ENCODE measurements at places on chromosomes 1 and 21.

DNA sequence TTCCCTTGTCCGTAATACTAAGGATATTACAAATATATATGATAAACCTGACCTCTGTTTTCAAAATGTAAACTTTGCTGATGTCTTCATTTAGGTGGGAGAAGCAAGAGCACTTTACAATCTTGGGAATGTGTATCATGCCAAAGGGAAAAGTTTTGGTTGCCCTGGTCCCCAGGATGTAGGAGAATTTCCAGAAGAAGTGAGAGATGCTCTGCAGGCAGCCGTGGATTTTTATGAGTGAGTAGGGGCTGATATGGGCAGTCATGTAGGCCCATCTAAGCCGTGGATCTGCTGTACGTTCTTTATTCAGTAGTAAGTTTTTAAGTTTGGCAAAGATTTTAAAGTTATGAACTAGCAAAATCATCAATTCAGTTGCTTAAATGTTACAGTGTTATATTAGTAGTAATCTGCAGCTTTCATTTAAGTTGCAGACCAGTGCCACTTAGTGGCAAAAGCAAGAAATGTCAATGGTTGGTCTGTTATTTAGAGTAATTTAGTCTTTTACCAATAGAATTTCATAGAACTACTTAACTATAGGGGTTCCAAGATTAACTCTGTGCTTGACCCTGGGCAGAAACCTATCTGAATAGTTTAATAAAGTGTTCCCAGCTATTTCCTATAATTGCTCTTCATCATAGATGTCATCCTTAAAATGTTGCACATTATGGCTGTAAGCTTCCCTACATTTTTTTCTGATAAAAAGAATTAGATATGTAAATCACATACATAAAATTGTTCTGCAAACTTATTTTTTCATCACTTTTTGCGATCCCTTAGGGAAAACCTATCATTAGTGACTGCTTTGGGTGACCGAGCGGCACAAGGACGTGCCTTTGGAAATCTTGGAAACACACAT is 21.3 kb downstream of the GPSM2 start:
- DNase-seq = peak; percentile 79

GRCh38 chr1:205204552-205204951 is 7.0 kb downstream of the DSTYK start:
- peak; percentile 54 for DNase-seq

DNA sequence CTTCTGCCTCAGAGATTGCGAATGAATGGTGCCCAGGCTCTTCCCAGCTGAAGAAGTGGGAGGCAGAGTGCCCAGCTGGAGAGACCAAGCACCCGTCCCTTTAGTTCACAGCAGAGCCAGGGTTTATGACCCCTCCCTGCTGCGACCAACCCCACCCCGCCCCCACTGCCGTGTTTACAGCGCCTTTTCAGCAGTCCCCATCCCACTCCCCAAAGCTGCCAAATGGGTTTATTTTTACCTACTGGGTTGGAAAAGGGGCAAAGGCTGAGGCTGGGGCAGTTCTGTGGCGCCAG is 23.6 kb downstream of the DYRK3 start:
- no peak for DNase-seq

- no peak for DNase-seq
Measured at GRCh38 chr1:7047866-7048265, 262.6 kb downstream of the CAMTA1 start.

DNA sequence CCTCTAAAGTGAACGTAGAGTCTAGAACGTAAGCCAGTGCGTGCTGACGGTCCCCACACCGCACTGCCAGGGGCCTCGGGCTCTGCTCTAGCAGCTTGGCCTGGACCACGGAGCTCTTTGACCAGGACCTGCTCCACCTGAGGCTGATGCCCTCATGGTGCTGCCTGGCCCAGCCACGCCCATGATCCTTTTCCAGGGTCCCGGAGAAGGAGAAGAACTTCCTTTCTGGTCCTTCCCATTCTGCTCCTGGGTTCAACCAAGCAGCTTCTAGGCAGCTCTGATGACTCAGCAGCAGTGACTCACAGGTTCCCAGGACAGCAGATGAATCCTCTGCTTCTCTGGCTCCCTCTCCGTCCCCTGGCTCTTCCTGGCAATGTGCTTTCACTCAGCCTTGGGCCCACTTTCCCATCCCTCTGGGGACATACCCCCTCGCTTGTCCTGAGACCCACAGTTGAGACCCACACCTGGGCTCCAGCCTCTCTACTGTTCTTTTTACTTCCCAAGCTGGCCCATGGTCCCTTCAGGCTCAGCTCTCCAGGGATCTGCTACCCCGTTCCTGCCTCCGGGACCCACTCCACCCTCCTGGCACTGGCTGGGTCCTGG is 246.3 kb upstream of the RAB4A start:
- DNase-seq = peak; percentile 90

DNA sequence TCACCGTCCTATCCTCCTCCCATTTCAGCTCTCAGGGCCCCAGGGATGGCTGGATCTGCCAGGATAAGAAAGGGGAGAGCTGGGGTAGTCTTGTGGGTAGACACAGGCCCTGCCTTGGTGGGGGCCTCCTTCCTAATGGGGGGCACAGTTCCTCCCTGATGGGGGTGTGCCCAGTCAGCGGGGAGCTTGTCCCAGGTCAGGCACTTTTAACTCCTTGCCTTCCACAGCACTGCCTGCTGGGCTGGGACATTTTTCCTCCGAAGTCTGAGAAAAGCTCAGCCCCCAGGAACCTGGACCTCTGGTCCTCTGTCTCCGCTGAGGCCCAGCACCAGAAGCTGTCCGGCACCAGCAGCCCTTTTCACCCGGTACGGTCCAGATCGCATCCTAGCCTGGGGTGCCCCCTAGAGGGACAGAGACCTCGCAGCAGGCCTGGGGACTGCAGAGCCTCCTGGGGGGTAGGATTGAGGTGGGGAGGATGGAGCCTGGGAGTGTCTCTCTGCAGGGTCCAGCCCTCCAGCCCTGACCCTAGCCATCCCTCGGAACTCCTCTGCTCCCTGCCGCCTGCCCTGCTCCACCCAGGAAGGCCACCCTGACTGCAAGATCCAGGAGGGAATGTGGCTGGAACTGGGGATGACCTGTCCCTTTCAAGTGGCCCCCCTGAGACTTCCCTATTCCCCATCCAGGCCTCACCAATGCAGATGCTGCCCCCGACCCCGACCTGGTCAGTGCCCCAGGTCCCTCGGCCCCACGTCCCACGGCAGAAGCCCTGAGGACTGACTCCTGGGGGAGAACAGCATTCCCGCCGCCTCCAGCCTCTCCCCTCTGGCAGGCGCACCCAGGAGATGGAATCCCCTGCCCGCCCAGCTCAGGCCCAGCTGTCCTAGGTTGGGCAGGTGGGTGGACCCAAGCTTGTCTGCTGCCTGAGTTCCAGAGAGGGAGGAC is 12.0 kb downstream of the MIIP start:
- DNase-seq = peak; percentile 23

DNA sequence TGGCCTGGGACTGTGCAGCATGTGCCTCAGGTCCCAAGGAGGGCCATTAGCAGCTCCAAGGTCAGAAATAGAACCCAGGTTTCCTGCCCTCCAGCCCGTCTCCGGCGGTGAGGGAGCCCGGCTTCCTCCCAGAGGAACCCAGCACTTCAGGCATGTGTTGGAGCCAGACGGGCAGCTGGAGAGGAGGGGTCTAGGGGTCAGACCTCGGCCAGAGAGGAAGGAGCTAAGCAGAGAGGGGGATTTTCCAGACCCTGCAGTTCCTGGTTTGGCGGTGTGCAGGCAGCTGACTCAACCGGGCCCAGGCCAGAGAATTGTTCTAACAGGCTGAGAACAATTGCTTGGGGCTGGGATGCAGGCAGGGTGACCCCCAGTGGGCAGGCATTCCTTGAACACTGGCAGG is 37.1 kb downstream of the HSPG2 start:
- DNase-seq = no peak

DNA sequence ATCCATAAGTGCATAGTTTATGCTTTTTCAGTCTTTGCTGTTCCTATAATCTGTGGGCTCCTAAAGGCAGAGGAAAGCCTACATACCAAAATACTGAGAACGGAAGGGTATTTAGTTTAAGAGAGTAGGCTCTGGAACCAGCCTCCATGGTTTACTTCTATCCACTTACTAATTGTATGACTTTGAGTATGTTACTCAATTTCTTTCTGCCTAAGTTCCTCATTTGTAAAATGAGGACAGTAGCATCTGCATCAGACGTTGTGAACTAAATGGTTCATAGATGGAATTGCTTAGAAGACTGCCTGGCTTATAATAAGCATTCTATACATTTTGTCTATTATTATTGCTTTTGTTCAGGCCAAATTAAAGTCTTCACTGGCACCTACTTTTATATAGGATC is 111.0 kb downstream of the NTNG1 start:
- no peak for DNase-seq

DNA sequence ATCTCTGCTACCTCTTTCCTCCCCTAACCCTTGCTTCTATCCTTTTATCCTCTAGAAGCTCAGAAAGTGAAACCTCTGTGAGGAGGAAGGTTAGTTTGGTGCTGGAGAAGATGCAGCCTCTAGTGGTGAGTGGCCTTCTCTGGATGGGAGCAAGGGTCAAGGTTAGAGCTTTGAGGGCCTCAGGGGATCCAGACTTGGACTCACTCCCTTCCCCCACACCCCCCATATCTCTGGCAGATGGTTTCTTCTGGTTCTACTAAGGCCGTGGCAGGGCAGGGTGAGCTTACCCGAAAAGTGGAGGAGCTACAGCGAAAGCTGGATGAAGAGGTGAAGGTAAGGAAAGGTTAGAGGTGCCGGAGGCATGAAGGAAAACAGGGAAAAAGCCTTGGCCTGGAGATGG is 9.2 kb downstream of the CGN start:
- DNase-seq = no peak

- no peak for DNase-seq
Measured at GRCh38 chr1:182884872-182885271, 45.7 kb downstream of the DHX9 start.

DNA sequence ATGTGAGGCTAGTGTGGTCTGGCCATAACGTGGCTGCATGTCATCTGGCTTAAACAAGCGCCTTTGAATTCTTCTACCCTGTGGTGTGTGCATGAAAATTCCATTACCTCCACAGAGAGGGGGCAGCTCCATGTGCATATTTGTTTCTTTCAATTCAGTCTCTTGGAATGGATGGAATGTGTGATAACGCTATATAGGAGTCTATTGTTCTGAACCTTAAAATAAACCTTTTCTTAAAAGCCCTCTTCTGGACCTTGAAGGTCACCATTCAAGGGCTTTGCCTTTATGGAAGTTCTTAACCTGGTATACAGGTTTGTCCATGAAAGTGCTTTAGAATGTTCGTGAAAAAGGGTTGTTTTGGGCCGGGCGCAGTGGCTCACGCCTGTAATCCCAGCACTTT is 118.2 kb upstream of the ADGRL2 start:
- peak; percentile 39 for DNase-seq

- DNase-seq = no peak
Measured at GRCh38 chr1:40640314-40641076, 25.0 kb downstream of the RIMS3 start.

GRCh38 chr21:45302082-45303061 is 14.7 kb upstream of the POFUT2 start:
- no peak for DNase-seq

DNA sequence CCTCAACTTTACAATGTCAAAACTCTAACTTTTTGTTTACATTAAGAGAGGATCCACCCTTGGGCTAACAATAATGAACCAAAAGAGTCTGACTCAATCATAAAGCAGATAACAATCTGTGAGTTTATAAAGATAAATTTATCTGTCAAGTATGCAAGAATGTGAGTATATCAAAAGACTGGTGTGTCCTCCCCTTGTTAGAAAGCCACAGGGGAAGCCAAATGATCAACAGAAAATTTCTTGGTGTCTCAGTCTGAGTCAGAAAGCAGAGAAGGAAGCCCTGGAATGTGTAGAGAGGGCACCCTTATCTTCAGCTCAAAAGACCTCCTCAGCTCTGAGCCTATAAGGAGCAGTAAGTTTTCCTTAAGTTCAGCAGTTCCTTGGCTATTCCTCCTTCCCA is 13.9 kb upstream of the PDIK1L start:
- peak; percentile 55 for DNase-seq

- peak; percentile 95 for DNase-seq
Measured at GRCh38 chr1:154972517-154973343, 1.8 kb upstream of the CKS1B start.

- DNase-seq = peak; percentile 37
Measured at GRCh38 chr1:24463776-24464735, 38.6 kb upstream of the RCAN3 start.

DNA sequence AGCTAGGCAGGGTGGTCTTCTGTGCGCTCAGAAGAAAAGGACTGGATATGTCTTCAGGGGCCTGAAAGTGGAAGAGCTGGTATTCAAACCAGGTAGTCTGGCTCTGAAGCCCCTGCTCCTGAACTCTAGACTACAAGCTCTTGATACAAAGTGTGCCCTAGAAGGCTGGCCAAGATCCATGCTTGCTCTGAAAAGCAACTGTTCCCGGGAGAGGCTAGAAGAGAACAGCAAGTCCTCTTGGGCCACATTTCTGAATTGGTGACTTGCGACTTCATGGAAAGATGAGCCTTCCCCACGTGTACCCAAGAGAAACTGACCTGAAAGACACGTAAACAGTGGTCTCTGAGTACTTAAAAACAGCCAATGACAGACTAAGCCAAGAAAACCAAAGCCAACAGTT is 123.3 kb upstream of the GRIK3 start:
- DNase-seq = no peak
